Fibroblast of skin of left quadriceps (primary cell): ENCODE measurements at places on chromosomes 6 and 20.

DNA sequence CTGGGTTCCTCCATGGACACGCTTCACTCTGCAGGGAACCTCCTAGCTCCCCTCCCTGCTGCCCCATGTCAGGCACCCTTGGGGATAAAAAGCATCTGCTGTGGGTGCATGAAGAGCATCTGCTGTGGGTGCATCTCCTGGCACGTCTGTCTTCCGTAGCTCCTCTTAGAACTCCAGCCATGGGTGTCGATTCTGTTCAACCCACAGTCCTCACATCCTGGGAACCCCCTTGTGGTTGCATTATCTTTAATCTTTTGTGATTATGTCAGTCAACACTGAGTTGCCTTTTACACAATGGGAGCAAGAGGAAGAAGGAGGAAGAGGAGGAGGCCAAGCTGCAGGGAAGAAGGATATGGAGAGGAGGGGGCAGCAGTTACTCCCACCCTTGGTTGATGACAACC, 24.1 kb upstream of the CCR6 start:
- no peak for DNase-seq

- DNase-seq, result no peak
Measured at GRCh38 chr6:75620381-75621304, 19.0 kb downstream of the SENP6 start.

DNA sequence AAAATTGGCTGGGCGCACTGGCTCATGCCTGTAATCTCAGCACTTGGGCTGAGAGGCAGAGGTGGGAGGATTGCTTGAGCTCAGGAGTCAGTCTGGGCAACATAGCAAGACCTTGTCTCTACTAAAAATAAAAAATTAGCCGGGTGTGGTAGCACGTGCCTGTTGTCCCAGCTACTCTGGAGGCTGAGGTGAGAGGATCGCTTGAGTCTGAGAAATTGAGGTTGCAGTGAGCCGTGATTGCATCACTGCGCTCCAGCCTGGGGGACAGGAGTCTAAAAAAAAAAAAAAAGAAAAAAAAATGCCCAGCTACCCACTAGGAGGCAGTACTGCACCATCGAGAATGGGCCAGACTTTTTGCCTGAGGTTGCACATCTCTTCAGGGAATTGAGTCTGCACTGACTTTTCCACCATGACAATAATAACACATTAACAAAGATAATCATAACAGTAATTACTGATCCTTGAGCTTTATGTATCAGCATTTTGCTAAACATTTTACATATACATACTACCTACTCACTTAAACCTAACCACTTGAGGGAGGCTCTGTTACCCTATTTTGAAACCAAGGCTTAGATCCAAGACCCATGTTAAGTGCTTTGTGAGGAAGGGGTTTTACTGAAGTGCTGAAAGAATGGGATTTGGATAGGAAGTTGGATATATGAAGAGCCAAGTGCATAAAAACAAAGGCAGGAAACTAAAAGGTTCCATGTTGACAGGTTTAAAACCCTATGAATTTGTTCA, 21.0 kb downstream of the SRSF3 start:
- no peak for DNase-seq

- DNase-seq, result no peak
Measured at GRCh38 chr20:10667560-10668167, 6.1 kb downstream of the JAG1 start.

DNA sequence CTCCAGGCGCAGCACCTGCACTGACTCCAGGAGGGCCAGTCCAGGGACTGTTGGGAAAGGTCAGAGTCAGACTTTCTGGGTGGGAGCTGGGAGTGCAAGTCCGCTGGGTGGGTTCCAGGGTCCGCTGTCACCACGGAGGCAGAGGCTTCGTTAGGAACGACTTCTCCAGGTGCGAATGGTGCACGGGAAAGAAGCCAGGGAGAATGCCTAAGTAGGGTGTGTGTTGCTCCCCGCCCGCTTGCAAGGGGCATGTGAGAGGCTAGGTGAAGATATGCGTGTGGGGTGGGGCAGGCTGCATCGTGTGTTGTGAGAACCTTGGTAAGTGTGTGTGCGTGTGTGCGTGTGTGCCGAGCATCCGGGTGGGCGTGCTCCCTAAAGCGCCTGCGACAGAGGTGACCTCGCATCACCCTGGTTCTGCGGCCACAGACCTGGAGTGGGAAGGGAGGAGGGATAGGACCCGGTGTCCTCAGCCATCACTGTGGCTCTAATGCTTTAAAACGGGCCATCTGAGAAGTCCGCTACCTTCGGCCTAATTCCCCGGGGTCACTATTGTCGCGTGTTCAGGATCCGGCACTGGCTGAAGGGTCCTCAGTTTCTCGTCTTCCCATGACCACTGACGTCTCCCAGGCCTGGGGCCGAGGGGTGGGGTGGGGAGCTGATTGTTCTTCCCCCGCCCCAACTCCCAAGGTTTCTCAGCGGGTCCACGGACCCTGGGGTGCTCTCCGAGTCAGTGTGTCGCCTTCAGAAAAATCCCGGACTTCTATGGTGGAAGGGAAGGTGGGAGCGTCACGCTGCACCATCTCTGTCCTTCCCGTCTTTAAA, 6.1 kb downstream of the SLC32A1 start:
- DNase-seq, result no peak

- no peak for DNase-seq
Measured at GRCh38 chr6:84926189-84927155, 162.1 kb upstream of the TBX18 start.

DNA sequence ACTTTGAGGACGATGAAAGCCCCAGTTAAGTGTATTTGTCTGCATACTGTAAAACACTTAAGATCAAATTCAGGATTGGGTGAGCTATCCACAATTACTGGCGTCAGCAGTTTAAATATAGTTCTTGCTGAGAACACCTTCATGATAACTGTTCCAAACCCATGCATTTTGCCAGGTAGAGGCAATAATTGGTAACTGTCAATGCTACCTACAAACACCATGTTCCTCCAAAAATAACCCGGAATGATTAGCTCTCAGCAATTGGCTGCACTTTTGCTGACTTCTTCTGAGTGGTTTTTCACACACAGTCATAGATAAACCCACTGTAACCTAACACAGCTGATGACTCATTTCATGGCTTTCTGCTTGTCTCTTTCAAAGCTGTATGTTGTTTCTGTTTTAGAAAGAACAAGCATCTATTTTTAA, 1358.6 kb upstream of the GJE1 start:
- peak; percentile 49 for DNase-seq

- DNase-seq, result no peak
Measured at GRCh38 chr6:125307964-125308615, 6.3 kb upstream of the HDDC2 start.

- peak; percentile 68 for DNase-seq
Measured at GRCh38 chr6:73969971-73970970, 274.3 kb downstream of the CD109 start.

- DNase-seq, result no peak
Measured at GRCh38 chr20:44696315-44696714, 18.9 kb upstream of the CCN5 start.

DNA sequence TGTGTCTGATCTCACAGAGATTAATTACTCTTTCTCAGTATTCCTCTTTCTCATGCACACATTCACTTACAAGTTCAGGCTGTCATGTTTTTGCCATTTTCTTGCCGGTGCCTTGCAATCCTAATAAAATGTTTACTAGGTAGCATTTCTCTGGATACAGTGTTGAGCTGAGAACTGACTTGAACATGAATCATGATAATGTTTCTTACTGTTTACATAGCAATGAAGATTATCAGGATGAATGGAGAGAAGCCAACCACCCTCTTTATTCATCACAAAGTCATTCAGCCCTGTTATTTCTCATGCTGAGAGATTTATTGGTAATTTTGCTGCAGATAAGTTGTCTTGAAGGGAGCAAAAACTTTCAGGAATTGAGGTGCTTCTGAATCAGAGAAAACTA, 185.5 kb upstream of the ECI2 start:
- DNase-seq, result peak; percentile 94

DNA sequence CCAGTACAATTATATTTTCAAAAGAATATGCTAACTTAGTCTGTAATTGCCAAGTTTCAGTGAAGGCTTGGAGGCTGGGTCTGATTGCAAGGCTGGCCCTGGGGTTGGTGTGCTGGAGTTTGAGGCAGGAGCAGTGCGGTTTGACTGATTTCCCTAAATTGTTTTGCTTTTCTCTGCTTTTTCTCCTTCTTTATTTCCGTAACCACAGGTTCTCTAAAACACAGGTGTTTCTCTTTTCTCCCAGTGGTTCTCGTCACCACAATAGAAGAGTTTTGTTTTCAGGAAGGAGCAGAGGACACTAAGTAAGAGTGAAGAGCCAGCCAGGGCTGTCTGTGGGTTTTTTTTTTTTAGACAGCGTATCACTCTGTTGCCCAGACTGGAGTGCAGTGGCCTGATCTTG, 8.2 kb upstream of the SNX9 start:
- no peak for DNase-seq

DNA sequence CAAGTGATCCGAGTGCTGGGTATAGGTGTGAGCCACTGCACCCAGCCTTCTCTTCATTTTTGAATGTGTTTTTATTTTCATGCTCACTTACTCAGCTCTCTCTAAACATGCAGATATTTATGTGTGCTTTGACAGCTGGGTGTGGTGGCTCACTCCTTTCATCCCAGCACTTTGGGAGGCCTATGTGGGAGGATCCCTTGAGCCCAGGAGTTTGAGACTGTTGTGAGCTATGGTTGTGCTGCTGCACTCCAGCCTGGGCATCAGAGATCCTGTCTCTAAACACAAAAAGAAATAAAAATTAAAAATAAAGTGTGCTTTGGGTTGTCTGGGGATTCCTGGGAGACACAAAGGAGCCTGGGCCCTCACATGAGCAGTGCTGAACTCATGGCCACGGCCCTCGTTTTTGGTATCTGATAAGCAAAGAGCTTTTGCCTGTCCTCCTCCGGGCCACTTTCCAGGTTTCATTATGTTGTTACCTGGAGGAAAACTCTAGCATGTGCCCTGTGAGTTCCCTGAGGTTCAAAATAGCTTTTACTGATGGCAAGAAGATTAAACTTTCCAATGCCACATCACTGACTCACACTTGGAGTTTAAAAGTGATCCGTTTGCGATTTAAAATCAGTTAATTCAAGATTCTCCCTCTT, 78.5 kb downstream of the CD164 start:
- DNase-seq, result no peak

DNA sequence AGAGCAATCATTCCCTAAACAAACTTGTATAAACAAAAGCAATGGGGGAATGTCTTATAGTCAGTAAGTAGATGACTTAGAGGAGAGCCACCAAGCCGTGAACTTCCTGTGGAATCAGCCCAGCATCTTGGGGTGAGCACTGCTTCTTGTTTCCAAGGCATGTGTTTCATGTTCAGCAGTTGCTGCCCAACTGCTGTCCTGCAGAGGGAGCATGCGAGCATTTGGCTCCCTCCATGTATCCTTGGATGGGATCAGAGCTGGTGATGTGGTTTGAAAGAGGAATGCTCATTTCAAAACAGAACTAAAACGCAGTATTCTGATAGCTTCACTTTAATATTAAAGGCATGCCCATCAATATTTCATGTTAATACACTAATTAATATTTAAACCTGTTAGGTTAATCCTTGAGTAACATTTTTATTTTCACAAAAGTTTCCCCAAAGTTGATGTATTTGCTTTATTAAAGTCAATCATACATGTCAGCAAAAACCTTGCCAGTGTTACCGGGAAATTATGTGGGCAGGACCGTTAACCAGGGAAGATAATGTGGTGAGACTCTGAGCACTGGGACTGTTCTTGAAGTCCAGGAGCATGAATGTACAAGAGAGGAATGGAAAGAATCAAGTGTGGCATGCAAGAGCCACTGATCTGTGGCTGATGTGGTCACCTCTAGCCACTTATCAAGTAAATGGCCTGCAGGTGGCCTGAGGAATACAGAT, 172.1 kb upstream of the GGTLC1 start:
- peak; percentile 37 for DNase-seq

DNA sequence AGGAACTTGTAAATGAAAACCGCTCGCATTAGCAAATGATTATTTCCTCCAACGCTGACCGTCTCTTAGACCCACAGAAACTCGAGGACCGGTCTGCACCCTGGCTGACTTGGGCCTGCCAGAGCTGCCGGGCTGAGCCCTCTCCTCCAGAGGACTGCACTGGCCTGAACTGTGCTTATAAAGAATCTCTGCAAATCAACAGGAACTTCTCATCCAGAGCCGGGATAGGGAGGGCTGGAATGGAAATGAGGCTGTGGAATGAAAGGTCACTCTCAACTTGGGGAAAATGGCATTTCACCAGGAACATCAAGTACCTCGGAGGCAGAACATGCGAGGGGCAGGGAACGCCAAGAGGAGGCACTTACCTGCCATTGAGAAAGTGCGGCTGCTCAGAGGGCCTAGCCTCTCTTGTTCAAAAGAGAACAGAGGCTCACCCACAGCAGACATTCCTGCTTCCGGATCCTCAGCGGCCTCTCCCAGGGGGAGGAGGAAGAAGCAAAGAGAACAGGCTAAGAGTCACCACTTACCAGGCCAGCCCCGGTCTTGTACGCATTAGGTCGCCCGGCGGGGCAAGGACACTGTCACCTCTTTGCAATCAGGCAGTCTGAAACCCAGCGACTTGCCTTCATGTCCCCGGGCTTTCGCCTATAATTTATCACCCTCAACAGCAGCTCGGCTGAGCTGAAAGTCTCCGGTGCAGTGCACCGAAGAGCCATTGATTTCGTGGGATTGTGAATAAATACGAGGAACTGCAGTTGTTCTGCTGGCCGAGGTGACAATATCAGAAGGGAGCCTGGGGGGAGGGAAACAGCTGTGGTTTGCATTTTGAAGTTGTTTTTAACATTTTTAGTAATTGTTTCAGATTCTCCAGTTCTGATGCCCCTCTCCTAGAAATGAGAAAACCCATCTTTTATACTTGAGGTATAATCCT, 37.6 kb downstream of the ZMYND8 start:
- DNase-seq, result no peak

DNA sequence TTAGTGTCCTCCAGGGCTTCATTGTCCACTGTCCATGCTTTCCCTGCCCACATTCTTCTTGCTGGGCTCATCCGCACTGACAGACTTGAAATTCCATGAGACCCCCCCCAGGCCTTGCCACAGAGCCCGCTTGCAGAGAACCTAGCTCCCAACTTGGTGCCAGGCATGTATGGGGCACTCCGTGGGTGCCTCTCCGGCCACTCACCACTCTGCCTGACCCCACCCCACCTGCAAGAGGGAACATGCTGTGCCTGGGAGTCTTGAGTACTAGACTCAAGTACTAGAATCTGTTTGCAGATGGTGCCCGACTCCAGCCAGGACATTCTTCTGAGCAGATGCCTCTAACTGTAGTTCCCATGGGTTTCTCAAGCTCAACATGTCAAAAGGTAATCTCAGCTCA, 47.9 kb downstream of the TRERF1 start:
- DNase-seq, result no peak

GRCh38 chr20:62395311-62396242, 8.7 kb downstream of the RPS21 start:
- no peak for DNase-seq

DNA sequence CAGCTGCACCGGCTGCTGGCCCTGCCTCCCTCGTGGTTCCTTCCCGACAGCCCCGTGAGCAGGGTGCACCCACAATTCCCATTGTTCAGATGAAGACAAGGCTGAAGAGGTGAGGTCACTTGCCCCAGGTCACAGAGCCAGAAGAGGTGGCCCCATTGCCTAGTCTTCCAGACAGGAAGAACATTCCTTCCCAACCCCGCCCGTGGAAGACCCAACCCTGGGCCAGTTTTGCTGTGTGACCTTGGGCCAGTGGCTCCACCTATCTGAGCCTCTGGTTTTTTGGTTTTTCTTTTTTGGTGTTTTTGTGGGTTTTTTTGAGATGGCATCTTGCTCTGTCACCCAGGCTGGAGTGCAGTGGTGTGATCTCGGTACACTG, 61.7 kb downstream of the RIPOR3 start:
- no peak for DNase-seq

GRCh38 chr6:144332177-144332576, 47.0 kb downstream of the UTRN start:
- no peak for DNase-seq
